ENCODE measurements at places on chromosomes 2 and 18.

DNA sequence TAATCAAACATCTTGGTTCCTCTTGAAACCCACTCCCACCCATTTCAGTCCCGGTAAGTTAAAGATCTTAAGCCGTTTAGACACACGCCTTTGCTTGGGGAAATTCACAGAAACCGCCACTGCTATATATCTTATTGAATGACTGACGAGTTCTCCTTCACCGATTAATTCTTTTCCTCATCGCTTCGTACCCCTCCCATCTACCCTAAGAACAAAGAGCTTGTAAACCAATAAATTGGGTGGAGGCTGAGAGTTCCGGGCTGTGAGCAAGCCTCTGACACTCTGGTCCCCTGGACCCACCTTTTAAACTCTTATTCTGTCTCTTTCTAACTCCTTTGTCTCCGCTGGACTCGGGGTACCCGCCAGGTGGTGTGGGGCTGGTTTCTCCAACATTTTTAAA is 30.6 kb downstream of the TMEM131 start:
- no peak for DNase-seq

DNA sequence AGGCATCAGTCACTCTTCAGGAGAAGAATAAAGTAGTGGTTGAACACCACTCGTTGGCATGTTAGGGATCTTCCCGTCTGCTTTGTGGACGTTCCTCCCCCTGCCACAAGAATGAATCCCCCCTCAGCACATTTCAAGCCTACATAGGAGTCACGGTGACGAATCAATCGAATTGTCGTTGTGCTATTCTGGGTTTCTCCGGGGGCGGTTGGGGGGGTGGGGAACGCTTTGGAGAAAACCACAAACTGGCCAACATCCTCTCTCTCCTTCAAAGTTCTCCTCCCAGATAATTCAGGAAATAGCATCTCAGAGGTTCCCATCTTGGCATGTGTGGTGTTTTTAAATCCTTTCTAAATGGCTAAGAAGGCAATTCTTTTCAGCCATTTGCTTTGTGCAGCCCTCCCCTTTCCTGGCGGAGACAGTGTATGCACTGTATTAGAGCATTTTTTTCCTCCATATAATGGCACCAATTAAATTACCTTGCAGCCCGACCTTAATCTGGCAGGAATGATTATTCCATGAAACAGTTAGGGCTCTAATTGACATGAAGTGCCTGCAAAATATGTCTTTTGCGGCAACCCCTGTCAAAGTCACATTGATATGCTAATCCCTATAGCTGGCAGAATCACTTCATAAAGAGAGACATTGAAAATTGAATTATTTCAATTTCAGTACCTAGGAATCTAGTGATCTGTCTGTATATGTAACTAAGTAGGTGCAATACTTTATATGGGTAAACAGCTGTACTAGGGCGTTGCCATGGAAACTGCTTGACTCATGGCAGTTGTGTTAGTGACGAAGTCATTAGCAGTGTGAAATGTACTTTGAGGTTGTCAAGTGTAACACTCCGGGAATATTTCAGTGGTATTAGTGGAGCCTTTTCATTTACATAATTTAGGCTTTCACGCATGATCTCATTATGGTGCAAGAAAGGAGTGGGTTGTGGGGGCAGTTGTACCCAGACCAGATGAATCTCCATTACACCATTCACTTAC is 323.4 kb upstream of the SLC14A2 start:
- no peak for DNase-seq

GRCh38 chr2:100879296-100879695 is 59.4 kb downstream of the NPAS2 start:
- DNase-seq: no peak

DNA sequence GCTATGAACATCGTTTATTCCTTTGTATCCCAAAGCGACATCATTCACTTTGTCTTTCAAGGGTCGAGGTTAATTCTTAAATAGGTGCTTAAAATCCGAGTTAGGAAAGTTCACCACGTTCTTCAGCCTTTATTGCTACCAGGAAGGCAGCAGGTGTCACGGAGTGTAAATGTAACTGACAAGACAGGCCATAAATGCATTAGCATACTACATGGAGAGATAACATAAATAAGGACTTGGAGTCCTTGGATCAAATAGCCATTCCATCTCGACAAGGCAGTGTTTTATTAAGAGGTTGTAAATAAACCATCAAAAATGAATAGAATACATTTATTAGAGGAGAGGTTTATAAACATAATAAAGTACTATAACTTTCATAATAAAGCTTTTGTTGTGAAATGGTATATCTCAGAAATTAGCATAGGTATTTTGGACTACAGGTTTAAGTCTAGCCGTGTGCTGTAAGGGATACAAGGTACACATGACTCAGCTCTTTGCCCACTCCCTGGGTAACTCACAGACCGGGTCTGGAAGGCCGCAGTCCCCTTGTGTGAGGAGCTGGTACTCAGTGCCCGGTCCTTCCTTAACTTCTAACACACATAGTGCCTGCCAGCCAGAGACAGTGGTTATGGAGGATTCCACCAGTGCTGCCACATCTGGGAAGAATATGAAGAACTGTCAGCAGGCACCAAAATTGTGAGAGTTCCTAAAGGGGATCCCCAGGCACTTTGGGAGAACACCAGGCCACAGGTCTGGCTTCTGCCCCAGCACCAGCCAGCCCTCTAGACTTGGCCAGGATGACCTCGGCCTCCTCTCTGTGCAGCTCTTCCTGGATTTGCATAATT is 29.4 kb downstream of the CAPN13 start:
- no peak for DNase-seq

DNA sequence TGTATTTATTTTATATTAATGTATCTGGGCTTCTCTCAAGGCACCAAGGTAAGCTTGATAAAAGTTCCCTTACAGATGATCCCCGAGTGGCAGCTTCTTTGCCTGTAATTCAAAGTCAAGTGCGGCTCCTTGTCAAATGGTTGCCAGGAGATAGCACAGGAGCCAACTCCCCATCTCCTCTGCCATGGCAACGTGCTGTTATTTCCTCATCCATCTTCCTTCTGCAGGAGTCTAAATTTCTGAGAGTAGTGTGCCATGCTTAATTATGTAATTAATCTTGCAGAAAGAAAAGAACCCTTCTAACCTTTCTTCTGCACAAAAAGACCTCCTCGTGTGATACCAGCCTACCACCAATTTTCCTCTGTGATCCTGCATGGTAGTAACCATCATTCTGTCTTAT is 46.2 kb upstream of the ACMSD start:
- no peak for DNase-seq

DNA sequence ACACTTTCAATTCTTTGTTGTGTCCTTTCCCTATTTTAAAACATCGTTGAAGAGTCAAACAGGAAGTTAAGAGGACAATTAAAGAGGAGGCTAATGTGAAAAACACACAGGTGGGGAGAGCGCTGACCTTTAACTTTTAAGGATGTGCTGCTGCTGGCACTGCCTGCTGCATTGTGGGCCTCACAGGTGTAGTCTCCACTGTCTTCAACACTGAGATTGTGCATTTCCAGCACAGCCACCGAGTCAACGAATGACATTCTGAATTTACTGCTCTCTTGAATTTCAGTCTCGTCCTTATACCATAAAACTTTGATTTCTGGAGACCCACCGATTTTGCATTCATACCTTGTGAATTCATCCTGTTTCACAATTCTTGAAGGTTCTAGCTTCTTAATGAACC is 91.9 kb downstream of the TTN start:
- peak; percentile 70 for DNase-seq

- no peak for DNase-seq
Measured at GRCh38 chr2:15641530-15641982, 49.9 kb downstream of the DDX1 start.

GRCh38 chr2:224885836-224886547 is 156.3 kb downstream of the DOCK10 start:
- DNase-seq: no peak

- DNase-seq: peak; percentile 25
Measured at GRCh38 chr18:35387152-35387571, 10.0 kb upstream of the ZNF396 start.

DNA sequence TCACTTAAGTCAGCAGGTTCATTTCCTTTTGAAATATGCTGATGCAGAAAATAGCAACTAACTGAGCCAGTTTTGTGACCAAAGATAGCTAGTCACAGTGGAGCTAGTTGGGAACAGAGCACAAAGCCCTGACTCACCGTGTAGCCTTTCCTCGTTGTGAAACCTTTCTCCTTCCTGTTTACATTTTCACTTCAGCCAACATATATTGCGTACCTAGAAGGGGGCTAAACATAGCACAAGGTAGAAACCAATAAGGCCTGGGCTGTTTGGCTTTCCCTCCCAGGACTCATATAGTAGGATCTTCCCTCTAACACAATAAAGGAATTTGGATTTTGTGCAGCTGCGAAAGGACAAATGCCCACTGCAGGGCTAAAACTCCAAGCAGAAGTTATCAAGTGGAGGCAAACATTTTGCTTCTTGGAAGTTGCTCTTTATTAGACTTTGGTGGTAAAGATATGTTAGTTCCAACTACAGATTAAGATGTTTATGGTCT is 24.5 kb upstream of the LPIN2 start:
- DNase-seq: peak; percentile 95

DNA sequence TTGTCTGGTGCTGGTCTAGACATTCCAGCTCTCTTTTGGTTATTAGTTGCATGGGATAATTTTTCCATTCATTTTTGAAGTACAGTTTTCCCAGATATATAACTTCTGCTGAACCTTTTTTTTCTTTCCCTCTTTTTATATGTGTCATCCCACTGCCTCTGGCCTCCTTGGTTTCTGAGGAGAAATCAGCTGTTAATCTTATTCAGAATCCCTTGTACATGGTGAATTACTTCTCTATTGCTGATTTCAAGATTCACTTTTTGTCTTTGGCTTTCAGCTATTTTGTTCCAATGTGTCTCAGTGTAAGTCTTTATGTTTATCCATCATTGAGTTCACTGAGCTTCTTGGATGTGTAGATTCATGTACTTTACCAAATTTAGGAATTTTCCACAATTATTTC is 99.7 kb downstream of the ARHGEF4 start:
- DNase-seq: no peak

- DNase-seq: no peak
Measured at GRCh38 chr2:178513876-178514275, 33.6 kb downstream of the PLEKHA3 start.

GRCh38 chr2:135913727-135914365 is 37.6 kb upstream of the MCM6 start:
- DNase-seq: peak; percentile 71

DNA sequence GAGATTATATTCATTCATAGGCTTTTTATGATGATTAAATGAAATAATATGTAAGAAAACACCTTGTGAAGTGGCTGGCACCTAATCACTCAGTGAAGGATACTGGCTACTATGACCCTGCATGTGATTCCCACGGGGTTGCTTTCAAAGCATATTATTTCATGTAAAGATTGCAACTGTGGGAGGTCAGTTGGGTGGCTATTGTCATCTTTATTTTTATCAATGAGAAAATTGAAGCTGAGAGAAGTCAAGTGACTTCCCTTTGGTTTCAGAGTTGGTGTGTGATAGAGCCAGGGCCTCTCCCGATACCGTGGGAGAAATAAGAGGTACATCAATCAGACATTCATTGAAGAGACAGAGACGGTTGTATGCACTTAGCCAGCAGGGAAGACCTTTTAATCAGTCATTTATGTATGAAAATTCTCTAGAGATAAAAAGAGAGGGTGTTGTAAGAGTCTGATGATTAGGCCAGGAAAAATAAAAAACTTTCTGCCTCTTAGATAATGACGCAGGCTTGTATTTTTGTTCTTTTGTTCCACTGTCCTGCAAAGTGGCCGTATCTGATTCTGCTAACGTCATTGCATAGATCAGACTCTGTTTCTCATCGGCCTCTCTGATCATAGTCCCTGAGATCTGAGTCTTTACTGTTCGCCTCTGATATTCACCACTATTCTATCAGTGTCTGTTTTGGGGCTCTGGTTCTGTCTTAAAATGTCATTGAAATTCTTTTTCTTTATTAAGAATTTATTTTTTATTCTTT is 50.5 kb downstream of the QPCT start:
- no peak for DNase-seq

DNA sequence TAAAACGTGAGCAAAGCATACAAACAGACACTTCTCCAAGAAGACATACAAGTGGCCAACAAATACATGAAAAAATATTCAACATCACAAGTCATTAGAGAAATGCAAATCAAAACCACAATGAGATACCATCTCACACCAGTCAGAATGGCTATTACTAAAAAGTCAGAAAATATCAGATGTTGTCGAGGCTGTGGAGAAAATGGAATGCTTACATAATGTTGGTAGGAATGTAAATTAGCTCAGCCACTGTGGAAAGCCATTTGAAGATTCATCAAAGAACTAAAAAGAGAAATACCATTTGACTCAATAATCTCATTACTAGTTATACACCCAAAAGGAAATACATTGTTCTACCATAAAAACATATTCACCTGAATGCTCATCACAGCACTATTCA is 825.7 kb downstream of the SUCLG1 start:
- no peak for DNase-seq

GRCh38 chr2:113230531-113230930 is 48.2 kb downstream of the PAX8 start:
- no peak for DNase-seq

DNA sequence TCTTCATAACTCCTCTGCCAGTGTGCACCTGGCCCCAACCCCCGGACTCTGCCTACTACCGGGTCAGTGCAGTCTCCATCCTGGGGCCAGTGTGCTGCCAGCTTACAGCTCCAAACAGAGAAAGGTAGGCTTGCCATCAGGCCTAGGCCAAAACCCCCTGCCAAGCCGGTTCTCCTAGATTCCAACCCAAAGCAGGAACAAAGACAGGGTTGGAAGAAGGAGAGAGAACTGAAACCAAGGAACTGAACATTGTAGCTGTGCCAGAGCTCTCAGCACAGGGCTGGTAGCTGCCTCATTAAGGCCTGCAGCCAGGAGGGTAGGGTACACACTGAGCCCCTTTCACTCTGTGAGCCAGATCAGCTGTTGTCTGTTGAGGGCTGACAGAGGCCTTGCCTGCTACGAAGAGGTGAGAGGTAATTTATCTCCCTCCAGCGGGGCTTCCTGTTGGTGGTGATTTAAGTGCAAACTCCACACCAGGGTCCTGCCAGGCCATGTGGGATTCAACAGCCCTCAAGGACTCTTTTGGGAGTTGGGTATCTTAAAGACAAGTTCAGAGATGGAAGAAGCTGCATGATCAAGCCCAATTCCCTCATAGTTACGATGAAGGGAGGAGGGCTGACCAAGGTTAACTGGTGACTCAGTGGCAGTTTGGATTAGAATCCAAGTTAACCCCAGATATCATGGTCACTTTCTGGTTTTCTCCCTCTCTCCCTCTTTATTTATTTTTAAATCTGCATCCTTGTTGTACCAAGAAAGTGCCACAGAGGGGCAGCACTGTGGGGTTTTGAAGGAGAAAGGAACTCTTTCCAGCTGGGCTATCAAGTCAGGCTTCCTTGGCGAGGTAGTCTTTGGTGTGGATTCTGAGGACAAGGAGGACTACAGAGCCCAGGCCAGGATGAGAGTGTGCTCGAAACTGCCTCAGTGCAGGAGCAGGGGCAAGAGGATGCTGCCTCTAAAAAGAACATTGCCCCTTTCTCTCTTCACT is 48.1 kb downstream of the CYRIA start:
- no peak for DNase-seq

- no peak for DNase-seq
Measured at GRCh38 chr2:183093857-183094657, 15.5 kb downstream of the DUSP19 start.

DNA sequence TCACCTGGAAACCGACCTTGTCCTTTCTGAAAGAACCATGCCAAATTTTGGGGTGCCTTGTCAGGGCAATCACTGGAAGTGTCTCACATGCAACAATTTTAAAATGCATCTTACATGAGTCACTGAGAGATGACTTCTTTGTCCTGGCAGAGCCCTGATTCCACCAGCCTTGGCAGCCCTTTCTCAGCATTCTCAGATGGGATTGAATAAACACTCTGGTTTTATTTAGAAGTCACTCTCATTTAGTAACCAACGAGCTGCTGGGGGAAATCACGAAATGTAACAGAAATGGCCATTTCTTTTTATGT is 3.8 kb upstream of the ATP8B1 start:
- DNase-seq: no peak
